IMR-90 (cell line): ENCODE measurements at places on chromosomes 13 and 19. TPM values are rescaled to one million over a fixed set of nuclear protein-coding genes. Genes with fewer than 3 reads are reported as not detected.

MCOLN1 gene
- 19.6 and 24.3 TPM in 2 replicates for polyA plus RNA-seq

GRCh38 chr19:15934332-15935078, at the start of gene CYP4F11:
TSS of gene CYP4F11 (minus strand) at chr19:15934529. CDS start at chr19:15934408, 121 bp downstream.
- no peak for DNase-seq

GRCh38 chr13:59441596-59442280, 722.0 kb downstream of the DIAPH3 start:
- DNase-seq, result no peak

DNA sequence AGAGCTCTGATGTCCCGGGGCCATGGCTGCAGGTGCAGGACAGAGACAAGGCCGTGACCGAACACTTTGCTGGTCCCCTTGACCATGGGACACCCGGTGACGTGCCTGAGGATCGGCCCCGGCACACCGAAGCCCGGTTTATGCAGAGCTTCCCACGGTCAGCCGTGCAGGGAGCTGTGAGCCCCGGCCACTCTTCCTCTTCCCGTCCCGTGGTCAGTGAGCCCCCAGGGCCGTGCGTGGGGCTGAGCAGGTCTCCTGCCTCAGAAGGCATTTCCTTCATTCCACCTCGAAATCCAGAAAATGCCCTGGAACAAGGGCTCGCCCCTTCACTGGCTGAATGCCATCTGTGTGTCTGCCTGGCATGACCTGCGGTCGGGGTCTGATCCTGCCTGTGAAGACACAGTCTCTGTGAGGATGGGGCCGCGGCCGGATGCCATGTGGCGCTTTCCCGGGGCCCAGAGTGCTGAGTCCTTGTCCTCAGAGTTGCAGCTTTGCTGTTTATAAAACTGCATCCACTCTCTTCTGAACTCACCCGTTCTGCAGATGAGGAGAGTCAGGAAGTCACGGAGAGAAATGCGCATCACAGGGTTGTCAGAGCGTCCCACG, 16.9 kb downstream of the MCF2L start:
- DNase-seq, result no peak

DNA sequence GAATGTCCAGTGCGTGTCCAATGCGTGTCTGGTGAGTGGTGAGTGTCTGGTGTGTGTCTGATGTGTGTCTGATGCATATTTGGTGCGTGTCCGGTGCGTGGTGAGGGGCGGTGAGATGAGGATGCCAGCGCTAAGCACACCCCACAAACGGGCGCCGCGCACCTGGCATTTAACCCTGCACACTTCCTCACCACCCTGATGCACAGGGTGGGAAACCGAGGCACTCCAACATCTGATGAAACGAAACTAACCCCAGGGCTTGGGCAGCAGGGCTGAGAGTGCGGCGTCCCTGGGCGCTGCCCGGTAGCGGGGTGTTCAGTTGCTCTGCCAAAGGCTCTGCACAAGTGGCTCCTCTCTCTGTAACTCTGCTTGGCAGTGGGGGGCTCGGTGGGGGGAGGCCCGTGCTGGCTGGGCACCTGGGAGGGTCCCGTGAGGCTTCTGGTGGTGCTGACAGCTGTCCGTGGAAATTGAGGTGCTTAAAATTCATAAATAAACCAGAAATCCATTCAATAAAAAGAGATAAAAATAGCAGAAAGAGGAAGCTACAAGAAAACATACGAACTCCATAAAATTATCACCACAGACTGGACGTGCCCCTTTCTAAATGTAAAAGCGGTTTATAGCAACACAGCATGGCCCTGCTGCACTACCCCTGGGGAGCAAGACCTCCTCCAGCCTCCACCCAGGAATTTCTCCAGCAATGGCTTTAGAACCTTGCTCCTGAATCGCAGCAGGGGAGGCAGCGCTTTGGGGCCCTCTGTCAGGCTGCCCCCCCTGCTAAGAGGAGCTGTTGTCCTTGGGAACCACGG, 76.0 kb downstream of the RASA3 start:
- no peak for DNase-seq

DNA sequence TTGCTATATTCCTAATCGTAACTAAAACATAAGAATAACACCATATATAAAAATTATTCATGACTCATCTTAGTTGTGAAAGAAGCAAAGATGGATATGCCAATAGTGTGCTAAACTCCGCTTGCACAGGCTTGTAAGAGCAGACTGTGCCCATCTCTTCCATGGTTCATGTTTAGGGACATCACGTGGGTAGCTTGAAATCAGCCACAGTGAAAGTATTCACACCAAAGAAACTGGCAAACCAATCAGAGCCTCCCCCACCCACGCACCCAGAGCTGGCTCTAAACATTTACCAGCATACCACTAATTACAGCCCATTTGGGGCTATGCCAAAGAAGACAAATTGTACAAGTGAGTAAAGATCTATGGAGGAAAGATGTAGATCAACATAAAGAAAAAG, 147.5 kb downstream of the DIAPH3 start:
- no peak for DNase-seq
